ENCODE measurements at places on chromosomes 12 and 14. TPM values are rescaled to one million over a fixed set of nuclear protein-coding genes. Genes with fewer than 3 reads are reported as not detected.

Gene GPR65
- polyA plus RNA-seq, result 1.1 TPM

Gene ACSM4
- not detected for polyA plus RNA-seq

DNA sequence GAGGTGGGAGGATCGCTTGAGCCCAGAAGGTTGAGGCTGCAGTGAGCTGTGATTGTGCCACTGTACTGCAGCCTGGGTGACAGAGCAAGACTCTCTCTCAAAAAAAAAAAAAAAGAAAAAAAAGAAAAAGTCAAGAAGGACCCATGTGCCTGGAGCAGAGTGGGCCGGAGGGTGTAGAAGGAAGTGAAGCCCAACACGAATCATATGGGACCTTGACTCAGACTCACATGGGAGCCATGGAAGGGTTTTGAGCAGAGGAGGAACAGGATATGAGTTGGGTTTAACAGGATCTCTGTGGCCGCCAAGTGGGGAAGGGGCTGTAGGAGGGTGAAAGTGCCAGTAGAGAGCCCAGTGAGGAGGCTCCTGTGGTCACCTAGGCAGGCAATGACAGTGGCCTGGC, 165.4 kb downstream of the PHETA1 start:
- DNase-seq, result no peak

- no peak for DNase-seq
Observed at GRCh38 chr12:6093764-6094163, 30.7 kb downstream of the VWF start.

Data from urinary bladder (tissue), 4 donors.